ENCODE measurements at places on chromosomes 11 and 22.

- no peak for DNase-seq
Observed at GRCh38 chr11:46896719-46897406, 21.5 kb downstream of the LRP4 start.

DNA sequence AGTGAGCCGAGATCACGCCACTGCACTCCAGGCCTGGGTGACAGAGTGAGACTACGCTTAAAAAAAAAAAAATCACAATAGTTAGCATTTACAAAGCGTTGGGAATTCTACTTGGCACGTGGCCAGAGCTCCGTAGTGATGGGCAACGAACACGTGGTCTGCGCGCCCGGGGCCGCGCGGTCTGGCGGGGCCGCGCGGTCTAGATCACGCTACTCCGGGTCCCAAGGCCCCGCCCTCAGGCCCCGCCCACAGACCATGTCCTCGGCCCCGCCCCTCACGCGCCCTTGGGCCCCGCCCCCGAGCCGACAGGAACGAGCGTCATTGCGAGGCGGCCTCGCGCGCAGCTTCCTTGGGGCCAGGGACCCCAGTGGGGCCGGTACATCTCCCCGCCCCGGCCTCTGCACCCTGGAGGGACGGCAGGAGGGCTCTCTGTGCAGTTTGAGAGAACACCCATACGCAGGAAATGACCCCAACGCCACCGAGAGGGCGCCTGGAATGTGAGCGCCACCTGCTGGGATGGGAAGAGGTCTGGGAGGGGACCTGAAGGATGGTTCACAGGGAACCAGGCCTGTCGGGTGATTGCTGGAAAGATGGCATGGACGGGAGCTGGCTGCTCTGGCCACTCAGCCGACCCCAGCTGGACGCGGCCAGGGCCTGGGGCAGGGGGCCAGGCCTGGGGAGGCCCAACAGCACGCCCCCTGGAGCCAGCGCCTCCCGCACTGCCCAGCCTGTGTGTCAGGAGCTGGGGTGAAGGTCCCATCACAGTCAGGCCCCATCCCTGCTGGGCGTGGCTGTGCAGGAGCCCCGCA, 2.0 kb upstream of the PTDSS2 start:
- peak; percentile 83 for DNase-seq

DNA sequence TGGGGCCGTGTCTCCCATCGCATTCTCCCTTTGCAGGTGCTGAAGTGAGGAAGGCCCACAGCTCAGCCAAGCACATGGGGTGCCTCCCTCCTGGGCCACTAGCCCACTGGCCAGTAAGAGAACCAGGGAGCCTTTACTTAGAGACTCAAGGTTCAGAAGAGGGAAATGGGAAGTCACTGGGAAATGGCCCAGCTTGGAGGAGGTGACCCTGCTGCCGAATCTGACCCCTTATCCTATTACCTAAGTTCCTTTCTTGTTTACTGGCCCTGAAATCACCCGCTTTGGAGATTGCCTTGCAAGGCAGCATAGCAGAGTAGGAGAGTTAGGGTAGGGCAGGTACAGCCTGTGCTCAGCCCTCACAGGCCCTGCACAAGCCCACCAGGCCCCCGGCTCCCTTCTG, 24.4 kb downstream of the UPB1 start:
- DNase-seq = no peak

- no peak for DNase-seq
Observed at GRCh38 chr11:1481861-1482441, 4.6 kb downstream of the MOB2 start.

DNA sequence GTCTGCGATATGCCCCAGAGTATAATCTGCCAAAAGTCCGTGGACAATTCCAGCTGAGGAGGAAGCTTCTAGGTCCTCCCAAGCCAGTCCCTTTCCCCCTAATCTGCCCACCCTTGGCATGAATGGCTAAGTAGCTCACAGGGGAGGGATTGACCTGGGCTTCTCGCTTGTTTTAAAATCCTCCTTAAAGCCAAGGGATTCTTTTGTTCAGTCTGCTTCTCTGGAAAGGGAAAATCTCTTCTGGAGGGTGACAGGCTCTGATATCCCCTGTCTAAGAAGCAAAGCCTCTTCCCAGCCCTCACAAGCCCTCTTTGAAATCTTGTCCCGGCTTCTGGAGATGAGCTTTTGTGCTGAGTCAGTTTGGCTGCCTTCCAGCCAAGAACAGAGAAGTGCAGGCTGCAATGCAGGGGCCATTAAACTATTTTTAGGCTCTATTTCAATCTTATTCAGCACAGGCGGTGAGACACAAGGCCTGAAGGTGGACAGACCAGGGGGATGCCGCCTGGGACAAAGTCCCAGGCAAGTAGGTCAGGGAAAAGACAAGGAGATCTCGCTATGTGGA, 23.9 kb downstream of the NEFH start:
- no peak for DNase-seq

- DNase-seq = no peak
Observed at GRCh38 chr22:44876921-44877320, 124.5 kb downstream of the ARHGAP8 start.

GRCh38 chr11:124961972-124962609, 8.1 kb downstream of the CCDC15 start:
- DNase-seq = no peak

- no peak for DNase-seq
Observed at GRCh38 chr11:114379394-114380069, 20.8 kb downstream of the C11orf71 start.

DNA sequence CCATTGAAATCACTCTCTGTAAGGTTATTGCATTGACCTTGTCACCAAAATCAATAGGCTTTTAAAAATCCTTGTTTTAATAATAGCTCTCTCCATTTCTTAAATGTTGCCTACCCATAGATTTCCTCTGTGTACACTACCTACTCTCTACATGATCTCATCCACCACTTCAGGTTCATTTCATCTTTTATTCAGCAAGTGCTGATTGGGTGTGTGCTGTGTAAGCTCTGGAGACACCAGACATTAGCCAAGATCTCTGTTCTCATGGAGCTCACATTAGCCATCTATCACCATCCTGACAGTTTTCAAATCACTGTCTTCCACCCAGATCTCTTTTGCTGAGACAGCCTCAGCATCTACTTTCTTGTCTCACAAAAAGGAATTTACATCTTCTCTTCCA, 4.4 kb upstream of the MS4A10 start:
- no peak for DNase-seq

DNA sequence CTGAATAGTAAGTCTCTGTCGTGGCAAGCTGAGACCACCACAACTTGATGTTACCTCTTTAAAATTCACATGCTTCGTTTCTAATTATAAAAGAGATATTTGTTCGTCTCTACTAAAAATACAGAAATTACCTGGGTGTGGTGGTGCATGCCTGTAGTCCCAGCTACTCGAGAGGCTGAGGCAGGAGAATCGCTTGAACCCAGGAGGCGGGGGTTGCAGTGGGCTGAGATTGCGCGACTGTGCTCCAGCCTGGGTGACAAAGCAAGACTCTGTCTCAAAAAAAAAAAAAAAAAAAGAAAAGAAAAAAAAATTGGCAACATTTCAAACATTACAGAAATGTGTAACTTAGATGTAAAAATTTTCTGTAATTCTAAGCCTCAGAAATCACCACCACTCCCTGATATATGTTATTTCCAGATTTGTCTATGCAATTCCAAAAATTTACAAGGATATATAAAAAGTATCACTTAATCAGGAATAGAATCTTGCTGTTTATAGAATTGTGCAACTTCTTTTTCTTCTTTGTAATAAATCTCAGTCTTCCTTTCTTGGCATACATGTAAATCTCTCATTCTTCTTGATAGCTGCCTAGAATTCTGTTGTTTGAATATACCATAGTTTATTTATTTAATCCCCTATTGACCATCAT, 37.3 kb downstream of the C11orf96 start:
- DNase-seq = no peak

DNA sequence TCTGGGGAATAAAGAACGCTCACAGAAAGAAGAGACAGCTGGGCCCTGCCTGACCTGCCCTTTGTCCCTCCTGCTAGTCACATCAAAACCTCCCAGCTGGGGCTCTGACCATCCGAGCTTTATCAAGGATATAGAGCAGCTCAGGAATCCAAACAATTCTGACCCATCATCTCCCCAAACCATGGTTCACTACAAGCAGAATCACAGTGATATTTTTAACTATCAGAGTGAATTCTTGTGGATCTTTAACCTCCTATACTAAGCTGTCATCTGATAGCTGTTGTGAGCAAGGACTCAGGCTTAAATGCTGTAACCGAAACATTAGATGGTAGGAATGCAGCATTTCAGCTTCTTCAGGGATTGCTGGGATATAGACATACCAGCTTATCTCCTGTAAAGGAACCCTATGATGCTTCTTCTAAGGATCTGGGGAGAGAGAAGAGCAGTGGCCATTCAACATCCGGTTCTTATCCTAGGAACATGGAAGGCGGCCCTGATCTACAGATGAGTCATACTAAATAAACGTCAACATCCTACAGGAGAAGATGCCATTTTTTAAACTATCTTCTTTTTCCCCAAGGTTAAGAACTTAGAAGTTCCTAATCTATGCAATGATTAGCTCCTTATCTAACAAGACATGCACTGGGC, 84.7 kb upstream of the AKIP1 start:
- DNase-seq = no peak

GRCh38 chr11:111734101-111734953, 31.9 kb downstream of the PPP2R1B start:
- DNase-seq = no peak

- no peak for DNase-seq
Observed at GRCh38 chr22:50603511-50604255, 3.1 kb downstream of the MAPK8IP2 start.

DNA sequence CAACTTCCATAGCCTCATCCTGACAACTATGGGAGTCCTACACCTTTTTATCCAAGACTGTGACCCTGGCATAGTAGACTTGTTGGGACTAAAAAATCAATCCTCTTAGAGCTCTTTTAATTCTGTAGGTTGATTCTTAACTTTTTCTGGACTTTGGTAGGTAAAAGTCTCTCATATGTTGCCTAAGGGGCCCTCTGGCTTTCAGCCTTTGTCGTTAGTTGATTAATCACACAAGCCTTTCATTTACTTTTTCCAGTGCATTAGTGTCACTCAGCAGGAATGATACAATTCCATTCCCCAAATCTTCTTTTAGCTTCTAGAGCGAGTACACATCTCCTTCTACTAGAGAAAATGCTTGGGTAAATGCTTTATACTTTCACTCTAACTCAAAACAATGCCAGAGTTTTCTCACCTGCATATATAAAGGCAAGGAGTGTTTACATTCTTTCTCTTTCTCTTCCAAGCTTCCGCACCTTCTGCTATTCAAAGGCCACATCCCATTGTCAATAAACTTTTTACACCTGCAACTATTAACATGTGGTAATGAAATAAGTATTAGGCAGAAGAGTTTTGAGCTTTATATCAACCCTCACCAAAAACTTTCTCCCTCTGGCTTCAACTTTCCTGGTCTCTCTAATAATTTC, 516.6 kb downstream of the FAM181B start:
- no peak for DNase-seq

GRCh38 chr22:49710746-49711145, 116.9 kb downstream of the BRD1 start:
- DNase-seq = no peak

DNA sequence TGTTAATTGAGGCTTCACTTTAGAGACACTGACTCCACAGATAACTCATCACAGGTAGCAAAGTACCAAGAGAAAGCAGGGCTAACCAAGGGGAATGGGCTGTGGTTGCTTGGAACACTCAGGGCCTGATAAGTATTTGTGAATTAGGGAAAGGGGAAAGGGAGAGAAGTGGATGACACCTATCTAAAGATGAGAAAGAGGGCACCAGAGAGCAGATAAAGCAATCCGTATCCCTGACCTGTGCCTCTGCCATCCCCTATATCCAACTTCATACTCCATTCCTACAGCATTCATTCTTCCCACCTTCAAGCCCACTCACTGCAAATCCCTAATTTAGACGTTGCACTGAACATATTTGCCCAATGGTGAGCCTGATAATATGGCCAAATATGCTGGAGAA, 43.0 kb upstream of the API5 start:
- no peak for DNase-seq

- DNase-seq = no peak
Observed at GRCh38 chr11:62610814-62611704, 1.5 kb downstream of the EML3 start.

DNA sequence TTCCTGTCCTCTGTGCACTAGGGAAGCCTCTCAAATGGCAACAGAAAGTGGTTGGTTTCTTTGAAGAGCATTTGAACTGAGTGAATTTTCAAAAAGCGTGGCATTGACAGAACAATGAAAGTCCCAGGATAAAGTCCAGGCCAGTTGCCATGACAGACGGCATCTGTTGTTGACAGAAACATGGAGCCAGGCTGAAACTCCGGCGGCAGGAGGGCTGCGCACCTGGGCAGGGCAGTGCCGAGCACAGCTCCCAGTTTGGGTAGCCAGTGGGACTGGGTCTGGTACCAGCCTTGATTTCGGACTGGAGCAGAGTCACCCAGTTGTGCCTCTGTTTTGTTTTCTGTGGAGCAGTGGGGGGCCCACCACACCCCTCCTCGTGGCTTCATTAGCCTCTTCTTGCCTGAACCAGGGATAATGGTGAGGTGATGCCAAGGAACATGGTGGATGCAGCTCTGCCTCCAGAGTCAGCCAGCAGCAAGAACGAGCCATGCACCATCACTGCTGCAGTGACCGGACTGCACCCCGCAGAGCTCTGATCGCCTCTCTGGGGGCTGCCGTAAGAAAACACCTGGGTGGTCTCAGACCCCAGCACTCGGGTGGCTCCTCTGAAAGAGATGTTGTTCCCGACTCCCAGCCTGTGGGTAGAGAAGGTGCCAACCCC, 9.8 kb upstream of the SEPTIN5 start:
- no peak for DNase-seq

GRCh38 chr22:30044881-30045493, 35.3 kb upstream of the HORMAD2 start:
- DNase-seq = no peak

DNA sequence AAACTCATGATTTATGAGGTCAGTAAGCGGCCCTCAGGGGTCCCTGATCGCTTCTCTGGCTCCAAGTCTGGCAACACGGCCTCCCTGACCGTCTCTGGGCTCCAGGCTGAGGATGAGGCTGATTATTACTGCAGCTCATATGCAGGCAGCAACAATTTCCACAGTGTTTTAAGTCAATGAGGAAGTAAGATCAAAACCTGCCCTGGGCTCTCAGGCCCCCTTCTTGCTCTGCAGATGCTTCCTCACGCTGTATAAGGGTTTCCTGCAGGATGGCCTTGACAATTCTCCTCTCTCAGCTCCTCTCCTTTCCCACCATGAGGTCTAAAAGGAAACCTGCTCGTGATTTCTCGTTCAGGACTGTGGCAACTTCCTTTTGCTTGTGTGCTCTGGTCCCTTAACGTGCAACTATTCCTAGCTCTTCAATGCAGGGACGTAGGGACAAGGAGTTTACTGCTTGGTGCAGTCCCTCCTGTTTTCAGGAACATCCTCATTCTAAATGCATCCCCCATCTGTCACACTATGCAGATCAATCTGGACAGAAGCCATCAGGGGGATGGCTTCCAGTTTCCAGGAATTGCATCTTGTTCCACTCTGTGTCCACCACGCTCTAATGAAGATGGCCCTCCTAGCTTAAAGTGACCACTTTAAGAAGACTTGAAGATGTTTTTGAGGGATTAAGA, 64.3 kb upstream of the IGLL5 start:
- no peak for DNase-seq

GRCh38 chr11:77046060-77046501, 11.9 kb downstream of the B3GNT6 start:
- DNase-seq = no peak

Data from stimulated activated CD4-positive, alpha-beta T cell treated with anti-CD3 and anti-CD28 coated beads, Interleukin-1b, Interleukin-23, amount 100 ng/mL, for 1 hour (primary cell).